ENCODE measurements at places on chromosomes 2 and 18. TPM values are rescaled to one million over a fixed set of nuclear protein-coding genes. Genes with fewer than 3 reads are reported as not detected.
A peak's percentile ranks its signal among the peaks of the same experiment; 100 is the strongest.

GRCh38 chr18:76564117-76564516 is 69.1 kb upstream of the ZNF516 start:
- DNase-seq = no peak

Gene CSRNP3
- 15.6 TPM for total RNA-seq

Gene ZNF892
- total RNA-seq = 6.2 TPM

Gene HOXD13
- total RNA-seq = 0.31 TPM

Gene ICOS
- total RNA-seq = not detected

Gene TSHZ1
- 16.0 TPM for total RNA-seq

GRCh38 chr2:36780231-36780839 is 83.8 kb downstream of the VIT start:
- DNase-seq = peak; percentile 81

Gene CHRND
- 83.7 TPM for total RNA-seq
